ENCODE measurements at places on chromosomes 1 and 21.

DNA sequence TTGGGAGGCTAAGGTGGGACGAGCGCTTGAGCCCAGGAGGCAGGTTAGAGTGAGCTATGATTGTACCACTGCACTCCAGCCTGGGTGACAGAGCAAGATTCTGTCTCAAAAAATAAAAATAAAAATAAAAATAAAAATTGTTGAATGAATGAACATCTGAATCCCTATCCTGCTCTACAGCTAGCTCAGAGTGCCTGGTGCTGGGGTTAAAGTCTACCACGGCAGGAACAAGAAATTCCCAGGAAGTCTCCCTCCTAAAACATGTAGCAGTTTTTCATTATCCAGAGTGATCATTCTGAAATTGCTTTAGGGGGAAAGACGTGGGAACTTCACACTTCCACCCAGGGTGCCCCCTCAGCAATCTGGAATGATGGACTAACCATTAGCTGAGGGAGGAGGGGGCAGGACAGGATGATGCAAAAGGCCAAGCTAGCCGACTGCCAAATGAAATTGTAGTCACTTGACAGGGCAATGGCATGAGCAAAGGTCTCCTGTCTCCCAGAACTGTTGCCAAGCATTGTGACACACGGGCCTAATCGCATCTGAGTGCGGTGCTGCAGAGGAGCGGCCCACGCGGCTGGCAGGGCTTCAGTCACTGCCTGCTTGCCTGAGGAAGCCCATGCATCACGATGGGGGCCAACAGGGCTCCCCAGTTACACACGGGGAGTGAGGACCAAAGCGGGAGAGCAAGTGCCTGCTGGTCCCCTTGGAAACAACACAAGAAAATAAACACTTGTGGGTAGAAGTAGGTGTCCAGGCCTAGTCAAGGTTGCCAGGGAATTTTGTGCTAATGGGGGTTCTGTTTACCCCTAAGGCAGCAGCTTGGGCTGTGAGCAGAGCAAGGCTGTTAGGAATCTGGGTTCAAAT, 85.7 kb downstream of the NENF start:
- DNase-seq = no peak

GRCh38 chr21:44709426-44710293, 1.7 kb downstream of the TSPEAR start:
- no peak for DNase-seq

DNA sequence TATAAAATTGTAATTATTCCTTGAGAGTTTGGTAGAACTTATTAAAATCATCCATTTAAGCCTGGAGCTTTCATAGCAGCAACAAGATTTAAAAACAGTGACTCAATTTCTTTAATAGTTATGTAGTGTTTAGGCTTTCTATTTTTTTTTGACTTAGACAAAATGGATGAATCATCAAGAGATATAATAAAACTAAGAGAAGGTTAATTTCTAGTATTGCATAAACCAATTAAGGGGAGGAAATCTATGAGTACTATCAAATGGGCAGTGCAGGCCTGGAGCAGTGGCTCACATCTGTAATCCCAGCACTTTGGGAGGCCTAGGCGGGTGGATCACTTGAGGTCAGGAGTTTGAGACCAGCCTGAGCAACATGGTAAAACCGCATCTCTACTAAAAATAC, 416.3 kb upstream of the USP24 start:
- no peak for DNase-seq

DNA sequence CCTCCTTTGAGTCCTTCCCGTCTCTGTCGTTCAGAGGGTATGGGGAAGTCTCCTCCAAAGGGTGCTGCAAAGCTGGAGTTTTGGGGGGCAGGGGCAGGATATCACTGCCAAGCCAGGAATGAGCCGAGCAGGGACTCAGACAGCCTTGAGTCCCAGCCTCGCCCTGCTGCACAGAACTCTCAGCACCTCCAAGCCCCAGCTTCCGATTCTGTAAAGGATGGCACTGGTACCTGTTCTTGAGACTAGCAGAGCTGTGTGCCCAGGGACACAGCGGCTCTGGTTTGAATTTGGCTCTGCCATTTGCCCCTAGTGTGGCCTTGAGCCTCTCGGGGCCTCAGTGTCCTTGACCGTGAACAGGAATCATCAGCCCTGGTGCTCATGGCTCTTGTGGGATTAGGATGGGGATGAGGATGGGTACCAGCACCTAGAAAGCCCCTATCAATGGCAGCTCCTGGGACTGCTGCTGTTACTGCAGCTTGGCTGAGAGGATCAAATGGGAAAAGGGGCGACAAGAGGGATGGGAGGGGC, 1.5 kb upstream of the FBLIM1 start:
- no peak for DNase-seq

DNA sequence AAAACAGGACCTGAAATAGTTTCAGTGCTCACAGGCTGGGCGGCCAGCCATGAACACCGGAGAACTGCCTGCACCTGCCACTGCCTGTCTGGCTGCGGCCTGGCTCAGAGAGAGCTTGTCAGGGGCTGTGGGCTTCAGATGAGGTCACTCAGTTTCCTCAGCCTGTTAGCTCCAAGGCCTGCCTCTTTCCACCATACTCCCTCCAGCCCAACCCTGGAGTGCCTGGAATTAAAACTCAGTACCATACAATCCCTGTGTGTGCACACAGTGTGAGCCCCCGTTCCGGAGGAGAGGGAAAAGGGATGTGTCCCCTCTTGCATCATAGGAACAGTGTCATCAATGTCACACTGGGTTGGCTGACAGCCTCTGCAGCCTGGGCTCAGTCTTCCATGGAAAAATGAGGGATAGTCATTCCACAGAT, 16.2 kb downstream of the CACNA1S start:
- no peak for DNase-seq

GRCh38 chr1:151539321-151540020, 638 bp upstream of the TUFT1 start:
- peak; percentile 15 for DNase-seq

DNA sequence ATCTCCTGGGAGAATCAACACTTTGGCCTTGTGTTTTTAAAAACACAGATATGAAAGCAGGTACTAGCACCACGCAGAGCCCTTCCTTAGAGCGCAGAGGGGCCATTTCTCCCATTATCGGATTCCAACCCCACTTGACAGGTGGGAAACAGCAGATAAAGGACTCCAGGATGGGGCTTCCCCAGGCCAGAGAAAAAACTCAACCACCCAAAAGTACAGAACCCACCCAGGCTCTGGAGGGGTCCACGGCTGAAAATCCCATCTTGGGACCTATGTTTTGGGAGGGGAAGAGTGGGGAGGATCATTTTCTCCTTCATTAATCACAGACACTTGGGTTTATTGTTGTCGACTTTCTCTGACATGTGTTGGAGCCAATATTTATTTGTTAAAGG, 27.1 kb upstream of the COL18A1 start:
- DNase-seq = no peak

DNA sequence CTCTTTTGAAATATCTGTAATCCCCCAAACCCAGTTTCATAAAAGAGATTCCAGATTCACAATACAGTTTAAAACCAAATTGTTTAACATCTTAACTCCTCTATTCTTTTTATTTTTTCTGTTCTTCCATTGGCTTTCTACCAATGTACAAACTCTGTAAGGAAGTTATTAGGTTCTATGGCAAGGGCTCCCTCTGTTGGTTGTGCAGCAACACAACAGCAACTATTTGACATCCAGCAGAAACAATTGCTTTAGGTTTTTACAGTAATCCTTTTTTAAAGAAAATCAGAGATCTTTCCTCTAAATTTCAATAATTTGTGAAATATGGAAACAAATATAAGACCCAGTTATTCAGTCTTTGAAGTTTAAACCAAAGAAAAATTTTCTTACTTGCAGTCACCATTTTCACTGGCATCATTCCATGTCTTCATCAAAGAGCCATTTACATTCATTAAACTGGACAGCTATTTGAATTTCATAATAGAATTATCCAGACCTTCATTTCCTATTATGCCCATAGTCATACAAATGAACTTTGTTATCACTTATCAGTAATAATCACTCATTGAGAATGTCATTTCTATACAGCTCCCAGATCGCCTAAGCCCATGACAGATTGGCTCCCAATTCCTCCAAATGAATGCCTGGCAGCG, 46.5 kb upstream of the RNF11 start:
- DNase-seq = peak; percentile 82

DNA sequence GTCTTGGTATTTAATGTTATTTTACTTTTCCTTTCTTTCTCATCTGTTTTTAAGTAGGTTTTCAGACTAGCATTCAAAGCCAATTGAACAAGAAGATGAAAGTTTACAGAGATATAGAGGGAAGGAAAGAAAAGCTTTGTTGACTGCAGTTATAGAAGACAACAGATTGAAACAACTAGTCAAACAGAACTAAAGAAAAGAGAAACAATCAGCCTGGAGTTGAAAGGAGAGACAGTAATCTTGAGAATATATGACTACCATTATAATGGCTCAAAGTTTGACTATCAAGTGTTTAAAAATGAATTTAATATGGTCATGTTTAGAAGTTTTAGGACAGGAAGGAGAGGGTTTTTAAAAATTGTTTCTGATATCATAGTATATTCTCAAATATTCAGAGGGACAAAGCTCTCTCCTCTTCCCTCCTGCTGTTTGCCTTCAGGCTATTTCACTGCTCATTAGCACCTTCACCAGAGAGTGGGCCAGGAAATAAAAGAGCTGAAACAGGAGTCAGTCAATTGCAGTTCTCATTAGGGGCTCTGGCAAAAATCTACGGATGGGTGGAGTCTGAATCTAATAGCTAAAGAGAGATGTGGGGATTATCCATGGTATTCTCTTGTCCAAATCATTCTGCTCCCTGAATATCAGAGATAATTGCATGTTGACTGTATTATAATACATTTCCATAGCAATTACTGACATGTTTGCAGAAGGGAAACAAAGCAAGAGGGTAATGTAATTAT, 577.8 kb downstream of the BRINP3 start:
- no peak for DNase-seq

- DNase-seq = no peak
These were observed 111.5 kb downstream of the PSMG1 start for GRCh38 chr21:39071623-39072214.

GRCh38 chr1:15008783-15009729, 144.5 kb upstream of the TMEM51 start:
- DNase-seq = no peak

DNA sequence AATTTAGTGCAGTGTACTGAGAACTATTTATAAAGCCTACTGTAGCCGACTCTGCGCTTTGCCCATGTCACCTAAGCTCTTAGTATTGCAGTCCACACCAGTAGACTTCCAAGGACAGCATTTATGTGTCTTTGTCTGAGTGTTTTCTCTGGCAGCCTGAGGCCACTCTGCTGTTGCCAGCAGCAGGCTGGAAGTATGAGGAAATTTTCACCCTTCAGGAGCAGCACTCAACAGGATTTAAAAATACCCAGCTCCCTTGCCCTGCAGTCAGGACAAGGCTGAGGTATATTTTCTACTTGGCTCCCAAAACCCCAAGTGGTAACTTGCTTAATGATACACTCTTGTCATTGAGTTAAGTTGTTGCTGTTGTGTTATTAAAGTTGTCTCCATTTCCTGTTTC, 230.1 kb downstream of the SRGAP2C start:
- DNase-seq = no peak

DNA sequence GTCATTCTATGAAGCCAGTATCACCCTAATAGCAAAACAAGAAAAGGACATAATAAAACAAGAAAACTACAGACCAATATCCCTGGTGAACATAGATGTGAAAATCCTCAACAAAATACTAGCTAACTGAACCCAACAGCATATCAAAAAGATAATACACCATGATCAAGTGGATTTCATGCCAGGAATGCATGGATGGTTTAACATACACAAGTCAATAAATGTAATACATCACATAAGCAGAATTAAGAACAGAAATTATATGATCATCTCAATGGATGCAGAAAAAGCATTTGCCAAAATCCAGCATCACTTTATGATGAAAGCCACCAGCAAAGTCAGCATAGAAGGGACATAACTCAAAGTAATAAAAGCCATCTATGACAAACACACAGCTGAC, 6.5 kb upstream of the PM20D1 start:
- no peak for DNase-seq

GRCh38 chr1:21270086-21270689, 20.1 kb downstream of the ECE1 start:
- peak; percentile 53 for DNase-seq

GRCh38 chr21:29233256-29233546, 65.5 kb upstream of the BACH1 start:
- no peak for DNase-seq

DNA sequence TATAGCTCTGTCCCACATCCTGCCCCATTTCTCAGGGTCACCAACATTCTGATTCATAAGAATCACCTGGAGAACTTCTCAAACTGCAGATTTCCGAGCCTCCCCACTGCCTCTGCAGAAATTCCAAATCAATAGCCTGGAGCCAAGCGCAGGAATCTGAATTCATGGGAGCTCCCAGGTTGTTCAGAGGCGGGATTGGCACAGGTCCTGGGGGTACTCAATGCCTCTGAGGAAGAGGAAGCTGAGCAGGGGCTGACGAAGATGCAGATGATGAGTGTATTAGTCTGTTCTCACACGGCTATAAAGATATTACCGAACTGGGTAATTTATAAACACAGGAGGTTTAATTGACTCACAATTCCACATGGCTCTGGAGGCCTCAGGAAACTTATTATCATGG, 455.5 kb downstream of the MATN1 start:
- DNase-seq = no peak

- DNase-seq = no peak
These were observed 446.0 kb downstream of the PTPRU start for GRCh38 chr1:29682171-29682918.

DNA sequence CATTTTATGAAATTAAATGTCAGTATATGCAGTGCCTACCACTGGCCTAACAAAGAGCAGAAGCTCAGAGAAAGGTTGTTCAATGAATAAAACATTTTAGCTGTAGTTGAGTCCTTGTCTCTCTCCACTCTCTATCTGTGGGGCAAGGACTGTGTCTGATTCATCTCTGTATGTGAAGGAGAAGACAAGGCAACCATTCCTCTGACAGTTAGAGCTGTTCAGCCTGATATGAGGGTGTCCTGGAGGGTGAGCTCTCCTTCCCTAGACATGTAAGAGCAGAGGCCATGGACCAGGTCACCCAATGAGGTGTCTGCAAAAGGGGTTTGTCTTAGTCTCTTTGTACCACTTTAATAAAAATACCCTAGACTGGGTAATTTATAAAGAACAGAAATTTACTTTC, 4.5 kb upstream of the PDZK1IP1 start:
- no peak for DNase-seq

- DNase-seq = no peak
These were observed 59.6 kb downstream of the CC2D1B start for GRCh38 chr1:52306227-52307006.
